Ureter (tissue), 1 donor: ENCODE measurements at places on chromosomes 4 and X. TPM values are rescaled to one million over a fixed set of nuclear protein-coding genes. Genes with fewer than 3 reads are reported as not detected.
A peak's percentile ranks its signal among the peaks of the same experiment; 100 is the strongest.

DNA sequence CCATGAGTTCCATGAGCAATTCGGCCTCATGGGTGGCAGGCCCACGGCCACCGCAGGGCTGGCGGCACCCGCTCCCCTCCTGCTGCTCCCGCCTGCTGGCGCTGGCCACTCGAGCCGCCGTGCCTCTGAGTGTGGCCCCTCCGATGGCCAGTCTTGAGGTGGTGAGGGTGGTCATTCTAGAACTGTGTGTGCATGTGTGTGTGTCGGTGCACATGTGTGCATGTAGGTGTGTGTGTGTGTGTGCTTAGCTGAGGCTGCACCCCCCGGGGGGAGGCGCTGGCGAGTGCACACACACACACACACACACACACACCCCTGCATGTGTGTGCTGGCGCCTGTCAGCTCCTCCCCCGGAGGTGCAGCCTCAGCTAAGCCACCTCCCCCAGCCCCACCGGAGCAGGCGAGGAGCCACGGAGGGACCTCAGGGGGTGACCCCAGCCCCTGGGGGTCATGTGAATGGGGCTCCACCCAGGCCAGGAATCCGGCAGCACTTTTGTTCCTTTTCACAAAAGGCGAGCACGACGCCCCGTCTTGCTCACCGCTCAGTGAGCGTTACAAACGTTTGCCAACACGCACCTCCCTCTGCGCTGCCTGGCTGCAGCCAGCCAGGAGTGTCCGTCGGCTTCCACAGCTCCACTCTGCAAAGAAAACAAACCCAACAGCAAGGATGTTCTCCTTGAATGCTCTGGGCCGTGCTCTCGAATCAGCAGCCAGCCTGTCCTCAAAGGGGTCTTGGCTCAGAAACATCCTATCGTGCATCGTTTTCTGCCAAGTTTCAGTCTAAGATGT is 29.9 kb downstream of the FGFRL1 start:
- DNase-seq: no peak

DNA sequence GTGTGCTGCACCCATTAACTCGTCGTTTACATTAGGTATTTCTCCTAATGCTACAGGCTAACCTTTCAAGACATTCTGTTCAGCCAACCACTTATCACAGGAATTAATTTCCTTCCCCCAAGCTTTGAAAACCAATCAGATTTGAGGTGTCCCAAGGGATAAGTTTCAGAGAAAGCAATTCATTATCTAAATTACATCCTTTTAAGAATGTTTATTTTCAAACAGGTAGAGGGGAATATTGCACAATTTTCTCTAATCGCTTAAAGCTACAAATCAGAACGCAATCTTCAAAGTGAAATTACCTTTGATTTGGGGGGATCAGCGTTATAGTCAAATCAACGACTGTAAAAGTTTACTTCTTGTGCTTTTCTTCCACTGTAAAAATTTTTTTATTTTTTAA is 1.6 kb downstream of the CLOCK start:
- DNase-seq: no peak

- DNase-seq: peak; percentile 96
Observed at GRCh38 chr4:140150886-140151698, 2.9 kb downstream of the MAML3 start.

- DNase-seq: no peak
Observed at GRCh38 chrX:124796989-124797388, 450.6 kb downstream of the SH2D1A start.

- no peak for DNase-seq
Observed at GRCh38 chr4:107319386-107319785, 283.3 kb upstream of the DKK2 start.

- DNase-seq: no peak
Observed at GRCh38 chrX:148592595-148592994, 92.2 kb downstream of the AFF2 start.

DNA sequence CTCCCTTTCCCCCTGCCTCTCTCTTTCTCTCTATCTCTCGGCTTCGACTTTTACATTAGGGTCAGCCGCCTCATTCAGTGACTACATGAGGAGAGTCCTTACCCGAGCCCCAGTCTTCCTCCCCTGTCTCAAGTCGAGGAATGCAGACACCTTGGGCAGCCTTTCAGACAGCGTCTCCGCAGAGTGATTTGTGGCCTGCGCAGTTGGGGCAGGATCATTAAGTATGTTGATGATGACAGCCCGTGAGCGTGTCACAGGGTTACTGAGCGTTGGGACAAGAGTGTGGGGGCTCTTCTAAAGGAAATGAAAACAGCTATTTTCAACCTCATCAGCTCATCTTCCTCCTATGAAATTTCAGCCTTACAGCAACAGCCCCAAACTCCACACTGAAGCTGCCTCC is 312.1 kb upstream of the GATB start:
- DNase-seq: no peak

DNA sequence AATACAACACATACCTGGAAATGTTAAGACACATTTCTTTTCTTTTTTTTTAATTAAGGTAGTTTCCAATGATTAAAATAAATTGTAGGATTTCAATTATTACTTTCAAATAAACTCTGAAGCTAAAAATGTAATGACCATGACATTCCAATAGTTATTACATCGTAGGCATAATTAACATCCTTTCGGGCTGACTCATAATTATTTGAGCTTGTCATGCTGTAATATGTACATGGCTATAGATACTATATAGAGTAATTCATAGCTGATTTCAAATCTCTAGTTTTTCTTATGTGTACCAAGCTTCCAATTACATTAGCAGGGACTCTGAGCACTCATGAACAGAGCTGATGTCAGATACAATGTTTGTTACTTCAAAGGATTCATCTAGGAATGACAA is 125.7 kb upstream of the GABRG1 start:
- no peak for DNase-seq

DNA sequence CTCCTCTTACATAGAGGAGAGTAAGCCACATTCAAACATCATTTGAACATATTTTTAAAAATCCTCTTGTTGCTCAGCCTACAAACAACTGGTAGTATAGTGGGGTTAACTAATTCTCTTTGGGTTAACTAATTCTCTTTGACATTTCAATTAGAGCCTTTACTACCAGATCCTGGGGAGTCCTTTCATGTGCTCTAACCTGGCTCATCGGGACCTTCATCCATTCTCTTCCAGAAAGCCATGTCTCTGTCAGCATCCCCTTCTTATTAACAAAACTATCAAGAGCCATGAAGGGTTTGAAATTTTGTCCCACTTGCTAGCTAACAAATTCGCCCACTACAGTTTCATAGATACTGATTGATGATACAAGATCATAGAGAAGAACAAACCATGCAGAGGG is 349.8 kb upstream of the PABPC4L start:
- no peak for DNase-seq

DNA sequence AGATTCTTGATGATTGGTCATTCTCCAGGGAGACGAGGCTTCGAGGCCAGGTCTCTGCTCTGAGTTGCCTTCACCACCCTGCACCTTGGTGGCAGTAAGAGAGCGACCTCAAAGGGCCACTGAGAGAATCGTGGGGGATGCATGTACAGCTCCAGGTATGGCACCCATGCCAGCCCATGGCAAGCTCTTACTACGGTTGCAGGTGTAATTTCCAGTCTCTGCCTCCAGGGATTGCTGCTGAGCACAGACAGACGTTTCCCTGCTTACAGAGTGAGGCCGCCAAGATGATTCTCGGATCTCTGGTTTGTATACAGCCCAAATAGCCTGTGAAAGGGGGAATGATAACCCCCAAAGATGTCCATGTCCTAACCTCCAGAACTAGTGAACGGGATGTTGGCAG is 16.3 kb upstream of the DRD5 start:
- no peak for DNase-seq

DNA sequence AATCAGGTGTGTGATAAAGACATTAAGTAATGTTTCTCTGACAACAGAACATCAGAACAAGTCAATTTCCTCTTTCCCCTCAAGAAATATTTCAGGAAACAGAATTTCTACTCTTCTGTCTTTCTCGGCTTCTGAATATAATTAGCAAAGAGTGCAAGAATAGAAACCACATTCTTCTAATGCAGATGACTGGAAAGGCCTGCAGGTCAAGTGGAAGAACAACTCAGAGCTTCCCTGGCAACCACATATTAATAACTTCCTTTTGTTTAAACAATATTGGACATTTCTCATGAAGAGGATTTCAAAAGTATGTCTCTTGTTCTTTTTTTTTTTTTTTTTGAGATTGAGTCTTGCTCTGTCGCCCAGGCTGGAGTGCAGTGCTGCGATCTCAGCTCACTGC is 225.5 kb downstream of the PARM1 start:
- DNase-seq: no peak

- DNase-seq: no peak
Observed at GRCh38 chr4:112739442-112739841, 102.5 kb downstream of the LARP7 start.

- no peak for DNase-seq
Observed at GRCh38 chr4:1751919-1752283, 30.6 kb downstream of the TACC3 start.

DNA sequence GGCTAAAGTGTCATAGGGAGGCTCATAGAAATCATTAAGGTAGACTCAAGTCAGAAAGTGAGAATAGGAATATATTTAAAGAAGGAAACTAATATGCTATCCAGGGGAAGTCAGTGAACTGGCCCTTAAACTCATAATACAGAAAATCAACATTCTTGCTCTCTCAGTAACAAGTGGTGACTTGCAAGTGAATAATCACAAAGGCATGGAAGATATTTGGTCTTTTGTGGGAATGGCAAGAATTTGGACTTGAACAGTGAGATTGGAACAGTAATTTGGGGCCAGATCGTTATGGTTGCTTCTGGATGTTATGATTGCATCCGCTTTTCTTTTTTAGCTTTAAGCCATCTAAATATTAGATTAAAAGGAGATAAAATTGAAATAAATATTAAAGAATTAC is 103.8 kb downstream of the TBC1D19 start:
- no peak for DNase-seq

DNA sequence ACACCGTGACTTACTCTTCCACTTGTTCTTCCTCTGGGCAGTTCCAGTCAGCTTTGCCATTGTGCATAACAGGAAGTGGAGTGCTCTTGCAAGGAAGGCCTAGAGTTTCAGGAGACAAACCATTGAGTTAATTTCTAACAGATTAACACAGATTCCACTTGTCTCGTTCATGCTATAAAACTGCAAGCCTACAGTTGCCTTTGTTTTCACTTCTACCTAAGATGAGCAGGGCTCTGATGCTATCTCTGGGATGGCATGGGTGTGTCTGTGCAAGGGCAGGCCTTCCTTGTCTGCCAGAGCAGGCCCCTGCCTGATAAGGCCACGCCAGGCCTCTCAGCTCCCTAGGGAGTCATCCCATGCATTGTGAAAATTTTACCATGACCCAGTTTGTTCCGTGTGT is 67.7 kb upstream of the PGRMC2 start:
- no peak for DNase-seq

- no peak for DNase-seq
Observed at GRCh38 chr4:138916763-138917162, 98.8 kb upstream of the NOCT start.

DNA sequence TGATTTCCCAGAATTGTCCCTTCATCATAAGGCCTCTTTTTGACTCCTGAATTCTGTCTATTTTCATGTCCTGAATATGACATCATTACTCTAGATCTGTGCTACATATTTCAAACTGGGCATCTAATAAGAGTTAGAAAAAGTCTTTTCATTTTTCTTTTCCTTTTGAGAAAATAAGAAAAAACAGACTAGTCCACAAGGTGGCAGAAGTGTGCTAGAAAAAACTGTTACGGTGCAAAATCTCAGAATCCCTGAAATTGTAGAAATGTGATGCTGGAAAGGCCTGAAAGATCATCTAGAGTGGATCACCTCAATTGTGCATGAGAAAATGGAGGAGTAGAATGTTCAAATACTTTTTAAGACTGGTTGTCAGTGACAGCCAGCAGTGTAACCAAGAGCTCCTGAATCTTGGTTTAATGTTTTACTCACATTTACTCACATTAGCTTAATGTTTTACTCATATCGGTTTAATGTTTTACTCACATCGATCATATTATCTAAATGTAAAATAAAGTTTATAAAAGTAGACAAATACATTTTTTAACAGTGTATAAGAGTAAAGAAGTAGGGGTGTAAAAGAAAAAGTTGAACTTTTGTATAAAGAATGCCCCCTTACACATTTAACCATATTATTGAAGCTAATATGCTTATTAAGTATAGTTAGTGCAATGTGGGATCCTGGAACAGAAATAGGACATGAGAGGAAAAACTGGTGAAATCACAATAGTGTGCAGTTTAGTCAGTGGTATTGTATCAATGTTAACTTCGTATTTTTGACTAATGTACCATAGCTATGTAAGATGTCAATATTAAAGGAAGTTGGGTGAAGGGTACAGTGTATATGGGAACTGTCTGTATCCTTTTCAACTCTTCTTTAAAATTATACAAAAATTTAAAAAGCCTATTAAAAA is 15.2 kb downstream of the ASB11 start:
- no peak for DNase-seq

DNA sequence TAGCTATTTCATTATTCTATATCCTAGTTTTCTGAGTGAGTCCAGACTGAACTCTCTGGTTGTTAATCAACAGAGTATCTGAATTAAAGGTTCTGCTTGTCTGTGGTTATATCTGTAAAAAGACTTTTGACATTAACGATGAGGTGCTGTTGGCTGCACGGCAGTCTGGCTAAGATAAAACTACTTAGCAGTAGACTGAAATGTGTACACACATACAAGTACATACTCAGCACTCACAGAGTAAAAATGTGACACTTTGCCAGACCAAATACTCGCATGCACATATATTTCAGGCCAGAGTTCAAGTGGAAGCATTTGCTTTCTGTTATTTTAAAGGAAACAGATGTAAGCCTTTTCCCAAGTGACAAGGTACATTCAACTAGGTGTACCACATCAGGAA is 80.5 kb downstream of the PRDM5 start:
- DNase-seq: no peak

GRCh38 chrX:46310815-46311497 is 234.3 kb downstream of the ZNF674 start:
- no peak for DNase-seq

GRCh38 chrX:136493011-136493410 is 4.4 kb upstream of the HTATSF1 start:
- no peak for DNase-seq

- no peak for DNase-seq
Observed at GRCh38 chr4:183416879-183417755, 27.3 kb upstream of the CDKN2AIP start.

DNA sequence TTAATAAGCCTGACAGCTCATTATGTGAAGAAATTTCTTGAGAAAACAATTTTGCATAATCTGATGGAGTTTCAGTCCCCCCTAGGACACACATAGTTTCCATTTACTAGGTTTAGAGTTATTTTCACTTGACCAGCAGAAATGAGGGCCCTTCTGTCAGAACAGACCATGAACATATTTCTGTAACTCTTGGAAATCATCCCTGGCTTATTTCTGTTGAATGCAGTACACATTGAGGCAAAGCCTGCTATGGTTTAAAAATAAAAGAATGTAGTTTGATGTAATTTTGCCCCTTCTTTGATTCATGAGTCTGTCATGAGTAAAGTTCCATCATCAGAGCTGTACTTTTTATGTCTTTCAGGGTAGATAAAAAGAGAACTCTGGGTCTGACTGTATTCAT is 104.6 kb upstream of the ETNPPL start:
- no peak for DNase-seq

Gene CT45A3
- not detected for total RNA-seq

Gene ERCC6L
- total RNA-seq: 0.26 TPM

Gene PAGE4
- not detected for total RNA-seq

Gene MMGT1
- total RNA-seq: 25.0 TPM

Gene IL21
- not detected for total RNA-seq

Gene VCX3B
- not detected for total RNA-seq

Gene FOXR2
- not detected for total RNA-seq

Gene ATOH1
- not detected for total RNA-seq

Gene YTHDC1
- total RNA-seq: 116 TPM

Gene PDLIM3
- total RNA-seq: 127 TPM
